ENCODE measurements at places on chromosomes 3 and 15.
A peak's percentile ranks its signal among the peaks of the same experiment; 100 is the strongest.

- DNase-seq, result no peak
Measured at GRCh38 chr3:190056742-190057141, 64.0 kb downstream of the P3H2 start.

DNA sequence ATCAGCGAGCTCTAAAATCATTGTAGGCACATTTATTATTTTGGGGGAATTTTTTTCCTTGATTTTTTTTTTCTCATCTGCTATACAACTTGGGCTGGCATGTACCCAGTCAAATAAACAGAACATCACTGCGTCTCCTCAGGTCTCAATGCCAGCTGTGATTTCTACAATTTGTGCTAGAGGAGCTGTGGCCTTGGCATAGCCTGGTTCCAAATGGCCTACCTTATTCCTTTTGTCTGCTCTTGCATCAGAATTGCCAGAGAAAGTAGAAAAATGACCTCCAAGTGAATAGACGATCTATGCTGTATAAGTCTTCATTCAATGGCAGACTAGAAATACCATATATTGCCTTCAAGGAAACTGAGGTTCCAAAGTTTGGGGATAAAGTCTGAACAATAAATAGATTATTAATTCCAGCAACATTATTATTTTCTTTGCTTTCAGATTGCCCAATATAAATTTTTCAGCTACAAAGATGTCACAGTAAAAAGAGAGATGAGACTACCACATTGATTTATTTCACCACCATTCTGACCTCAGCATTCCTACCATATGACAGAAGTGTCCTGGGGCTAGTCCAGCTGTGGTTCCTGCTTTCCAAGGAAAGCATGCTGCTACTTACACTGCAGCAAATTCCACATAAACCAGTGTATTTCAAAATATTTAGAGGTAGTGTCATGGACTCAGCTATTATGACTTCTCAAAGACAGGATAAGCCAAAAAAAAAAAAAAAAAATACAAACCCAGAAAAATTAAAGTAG is 493.9 kb upstream of the ZNF385D start:
- DNase-seq, result peak; percentile 66

- DNase-seq, result no peak
Measured at GRCh38 chr3:135788146-135788545, 177.4 kb upstream of the PPP2R3A start.

DNA sequence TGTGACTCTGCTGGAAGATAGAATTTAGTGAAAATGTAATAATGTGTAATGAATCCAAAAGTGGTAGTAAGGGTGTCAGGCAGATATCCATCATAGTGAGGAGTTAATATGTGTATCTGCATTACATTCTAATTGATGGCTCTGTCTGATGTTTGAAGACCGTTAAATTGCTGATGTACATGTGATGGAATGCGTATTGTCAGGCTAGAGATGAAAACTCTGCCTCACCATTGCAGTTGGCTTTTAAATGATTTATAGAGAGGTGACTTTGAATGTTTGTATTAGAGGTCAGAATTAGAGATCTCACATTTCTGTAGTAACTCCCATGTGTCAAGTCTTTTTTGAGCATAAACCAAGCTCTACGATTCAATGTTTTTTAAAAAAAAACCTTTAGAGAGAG is 234.6 kb downstream of the NAALADL2 start:
- no peak for DNase-seq

- no peak for DNase-seq
Measured at GRCh38 chr3:140096037-140096436, 161.1 kb downstream of the CLSTN2 start.

GRCh38 chr3:108103886-108104797 is 13.3 kb upstream of the CD47 start:
- no peak for DNase-seq
